Bone marrow (tissue), 2 donors: ENCODE measurements at places on chromosomes 4 and X.

- DNase-seq, result no peak
Observed at GRCh38 chrX:9467751-9468150, 2.9 kb downstream of the TBL1X start.

- DNase-seq, result no peak
Observed at GRCh38 chr4:83748711-83749110, 212.8 kb downstream of the GPAT3 start.

DNA sequence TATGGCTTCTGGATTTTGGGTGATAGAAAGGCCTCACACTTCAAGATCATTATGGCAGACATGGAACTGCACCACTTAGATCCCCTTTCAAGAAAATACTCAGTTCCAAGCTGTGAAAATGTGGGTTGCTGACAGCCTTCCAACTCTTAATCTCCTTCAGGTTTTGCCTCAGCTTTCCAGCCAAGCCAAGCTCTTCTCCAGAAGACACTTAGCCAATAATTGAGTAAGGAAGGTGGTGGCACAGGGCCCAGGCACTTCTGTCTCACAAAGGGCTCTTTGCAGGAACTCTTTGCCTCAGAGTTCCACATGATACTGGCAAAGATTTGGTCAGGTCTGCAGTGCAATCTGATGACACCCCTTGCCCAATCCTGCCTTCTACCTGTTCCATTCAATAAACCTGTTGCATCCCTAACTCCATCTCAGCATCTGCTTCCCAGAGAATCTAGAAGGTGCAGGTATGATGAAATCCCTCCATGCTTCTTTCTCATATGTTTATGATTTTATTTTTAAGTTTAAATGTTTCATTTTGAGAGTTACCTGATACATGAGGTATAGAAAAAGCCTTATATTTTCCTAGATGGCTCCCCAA lies 30.6 kb downstream of the ANXA5 start:
- no peak for DNase-seq

GRCh38 chrX:48684134-48684533 lies 535 bp downstream of the WAS start:
- no peak for DNase-seq

- DNase-seq, result no peak
Observed at GRCh38 chrX:24133312-24133711, 16.2 kb upstream of the ZFX start.

DNA sequence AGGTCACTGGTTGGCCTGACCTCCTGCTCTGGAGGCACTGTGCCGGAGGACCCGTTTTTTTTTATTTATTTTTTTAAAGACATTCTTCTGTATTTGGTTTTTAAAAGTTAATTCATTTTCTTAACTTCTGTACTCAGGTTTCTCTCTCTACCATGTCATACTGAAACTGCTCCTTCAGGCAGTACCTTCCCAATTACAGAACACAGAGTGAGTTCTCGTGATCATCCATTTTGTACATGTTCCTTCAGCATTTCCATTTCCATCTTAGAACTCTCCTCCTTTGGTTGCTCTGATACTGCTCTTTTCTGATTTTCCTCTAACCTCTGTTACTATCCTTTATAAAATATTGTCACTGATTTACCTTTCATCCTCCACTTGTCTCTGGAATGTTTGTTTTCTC lies 17.9 kb downstream of the UBE2K start:
- DNase-seq, result no peak

- no peak for DNase-seq
Observed at GRCh38 chr4:10151182-10151581, 34.6 kb upstream of the WDR1 start.

DNA sequence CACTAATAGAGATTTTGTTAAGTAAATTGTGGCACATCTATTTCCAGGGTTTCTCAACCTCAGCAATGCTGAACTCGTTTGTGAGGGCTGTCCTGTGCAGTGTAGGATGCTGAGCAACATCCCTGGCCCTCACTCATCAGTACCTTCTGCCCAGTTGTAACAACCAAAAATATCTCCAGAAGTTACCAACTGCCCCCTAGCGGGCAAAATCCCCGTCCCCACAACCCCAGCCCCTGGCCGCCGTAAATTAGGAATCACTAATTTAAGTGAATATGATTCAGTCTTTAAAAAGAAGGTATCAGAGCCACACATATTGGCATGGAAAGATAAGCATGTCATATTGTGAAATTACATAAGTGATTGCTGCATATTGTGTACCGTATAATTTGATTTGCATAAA lies 123.4 kb downstream of the ASB9 start:
- no peak for DNase-seq

GRCh38 chr4:150381609-150382008 lies 200.3 kb upstream of the MAB21L2 start:
- DNase-seq, result no peak

DNA sequence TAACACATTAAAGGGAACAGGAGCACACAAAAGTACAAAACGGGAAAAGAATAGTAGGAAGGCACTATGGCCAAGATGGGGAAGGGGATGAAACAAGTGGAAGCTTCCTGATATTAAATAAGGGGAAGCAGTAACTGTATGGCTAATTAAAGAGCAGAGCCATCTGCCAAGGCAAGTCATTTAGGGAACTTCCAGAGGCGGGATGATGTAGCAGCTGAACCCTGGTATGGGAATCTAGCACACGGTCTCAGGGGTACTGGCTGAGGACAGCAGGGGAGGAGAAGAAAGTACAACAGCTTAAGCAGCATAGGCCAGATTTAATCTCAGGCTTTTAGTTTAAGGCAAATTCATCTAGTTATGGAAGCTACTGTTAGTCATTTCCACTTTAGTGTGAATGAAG lies 59.1 kb downstream of the IGFBP7 start:
- DNase-seq, result no peak

DNA sequence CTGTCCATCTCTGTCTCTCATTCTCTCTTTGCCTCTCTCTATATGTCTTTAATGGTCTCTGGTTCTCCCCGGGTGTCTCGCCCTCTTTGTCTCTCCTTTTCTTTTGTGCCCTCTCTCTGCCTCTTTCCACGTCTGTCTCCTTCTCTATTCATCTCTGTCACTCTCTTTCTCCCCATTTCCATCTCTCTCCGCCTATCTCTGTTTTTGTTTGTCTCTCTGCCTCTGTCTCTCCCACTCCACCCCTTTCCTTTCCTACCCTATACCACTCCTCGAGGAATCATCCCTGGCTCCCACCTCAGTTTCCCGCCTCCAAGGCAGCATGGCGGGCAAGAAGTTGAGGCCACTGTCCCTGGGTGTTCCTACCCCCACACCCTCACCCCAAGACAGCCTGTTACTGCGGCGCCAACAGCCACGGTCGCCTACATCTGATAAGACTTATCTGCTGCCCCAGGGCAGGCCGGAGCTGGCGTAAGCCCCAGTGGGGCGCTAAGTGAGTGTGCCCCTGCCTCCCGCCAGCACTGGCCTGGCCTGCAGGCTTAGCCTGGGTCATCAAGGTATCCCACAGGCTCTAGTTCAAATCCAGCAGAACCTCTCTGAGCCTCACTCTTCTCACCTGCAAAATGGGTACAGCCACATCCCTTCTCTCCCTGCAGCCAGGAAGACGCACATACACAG lies 713 bp upstream of the GATA1 start:
- no peak for DNase-seq

GRCh38 chr4:80540349-80540748 lies 204.8 kb downstream of the CFAP299 start:
- DNase-seq, result no peak

GRCh38 chrX:46488712-46489111 lies 56.5 kb downstream of the ZNF674 start:
- no peak for DNase-seq

DNA sequence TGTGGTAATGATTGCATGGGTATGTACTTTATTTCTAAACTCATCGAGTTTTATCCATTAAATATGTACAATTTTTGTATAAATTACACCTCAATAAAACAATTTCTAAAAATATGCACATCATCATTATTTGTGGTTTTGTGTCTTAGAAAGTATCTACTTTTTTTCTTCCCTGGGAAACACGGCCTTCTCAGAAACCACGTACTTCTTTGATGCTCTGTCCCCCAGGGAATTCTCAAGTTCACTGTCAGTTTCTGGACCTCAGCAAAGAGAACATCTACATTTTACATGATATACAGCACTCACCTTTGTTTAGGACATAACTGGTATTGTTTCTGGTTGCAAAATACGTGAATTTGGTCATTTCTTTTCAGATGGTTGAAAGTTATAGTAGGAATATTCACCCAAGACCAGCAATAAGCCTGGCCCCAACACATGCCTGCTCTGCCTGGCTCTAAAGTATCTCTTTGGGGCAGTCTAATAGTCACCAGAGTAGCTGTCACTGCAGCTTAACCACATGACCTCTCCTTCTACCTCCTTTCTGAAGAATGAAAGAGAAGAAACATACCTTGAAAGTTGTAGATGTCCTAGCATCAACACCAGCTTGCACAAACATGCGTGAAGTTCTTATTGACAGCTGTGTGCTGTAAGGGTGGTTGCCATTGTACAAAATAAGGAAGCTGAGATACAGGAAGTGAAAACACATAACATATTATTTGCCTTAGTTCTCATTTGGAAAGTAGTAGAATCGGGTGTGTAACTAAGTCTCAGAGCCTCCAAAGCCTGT lies 48.4 kb upstream of the SPANXN4 start:
- no peak for DNase-seq

DNA sequence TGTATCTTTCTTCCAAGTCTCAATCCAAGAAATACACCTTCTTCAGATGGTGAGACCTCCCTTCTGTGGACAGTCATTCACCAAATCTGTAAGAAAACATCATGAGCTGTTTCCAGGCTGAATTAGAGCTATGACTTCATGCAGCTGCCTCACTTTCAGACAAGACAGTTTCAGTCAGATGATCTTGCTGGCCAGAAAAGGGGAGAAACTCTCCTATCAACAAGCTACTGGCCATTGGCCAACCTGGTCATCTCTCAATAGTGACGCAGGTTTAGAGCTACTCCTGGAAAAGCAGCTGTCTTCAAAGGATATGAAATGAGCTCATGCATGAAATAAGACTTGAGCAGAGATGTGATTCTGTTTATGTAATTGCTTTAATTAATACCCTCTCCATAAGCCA lies 69.6 kb upstream of the NDP start:
- no peak for DNase-seq

GRCh38 chr4:151530783-151531182 lies 121.8 kb downstream of the FHIP1A start:
- DNase-seq, result no peak

DNA sequence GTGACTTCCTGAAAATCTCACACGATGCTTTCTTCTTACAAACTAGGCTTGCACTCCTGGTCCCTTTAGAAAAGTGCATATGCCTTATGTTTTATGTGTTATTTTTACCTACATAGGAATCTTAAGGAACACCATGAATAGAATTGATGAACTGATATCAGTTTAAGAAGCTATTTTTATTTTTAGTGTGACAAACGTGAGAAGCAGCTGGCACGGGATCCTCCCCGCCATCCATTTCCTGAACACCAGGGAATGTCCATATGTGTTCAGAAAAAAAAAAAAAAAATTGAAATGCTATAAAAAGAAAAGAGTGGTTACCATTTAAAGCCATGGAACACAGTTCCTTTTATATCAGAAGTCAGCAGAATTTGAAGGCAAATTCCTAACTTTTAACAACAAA lies 1096.1 kb upstream of the PRKX start:
- DNase-seq, result no peak

DNA sequence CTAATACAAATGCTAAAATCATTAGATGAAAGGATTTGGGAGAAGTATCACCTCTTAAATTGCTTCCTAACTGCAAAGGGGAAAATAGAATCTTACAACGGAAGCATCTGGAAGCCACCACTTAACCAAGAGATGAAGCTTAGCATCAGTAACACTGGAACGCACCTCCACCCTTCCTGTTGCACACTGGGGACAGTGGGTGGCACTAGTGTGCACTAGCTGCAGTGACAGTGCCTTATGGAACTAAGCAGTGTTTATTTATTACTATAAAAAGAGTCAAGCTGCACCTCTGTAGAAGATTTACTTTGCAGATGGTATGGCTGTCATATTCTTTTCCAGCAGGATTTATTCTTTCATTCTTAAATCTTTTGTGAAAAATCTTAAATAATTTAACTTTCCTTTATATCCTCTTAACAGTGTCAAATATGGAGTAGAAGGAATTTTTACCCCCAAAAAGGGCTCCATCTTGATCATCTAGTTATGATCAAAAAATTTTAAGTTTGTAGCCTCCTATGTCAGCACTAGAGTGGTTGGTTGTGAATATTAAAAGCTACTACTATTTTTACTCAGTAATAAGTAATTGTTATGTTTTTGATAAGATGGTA lies 76.7 kb downstream of the SCD5 start:
- DNase-seq, result peak; percentile 2

- no peak for DNase-seq
Observed at GRCh38 chrX:153336121-153336894, 2.4 kb downstream of the ZNF275 start.

GRCh38 chr4:1347410-1347864 lies 429 bp downstream of the UVSSA start:
- DNase-seq, result peak; percentile 18

DNA sequence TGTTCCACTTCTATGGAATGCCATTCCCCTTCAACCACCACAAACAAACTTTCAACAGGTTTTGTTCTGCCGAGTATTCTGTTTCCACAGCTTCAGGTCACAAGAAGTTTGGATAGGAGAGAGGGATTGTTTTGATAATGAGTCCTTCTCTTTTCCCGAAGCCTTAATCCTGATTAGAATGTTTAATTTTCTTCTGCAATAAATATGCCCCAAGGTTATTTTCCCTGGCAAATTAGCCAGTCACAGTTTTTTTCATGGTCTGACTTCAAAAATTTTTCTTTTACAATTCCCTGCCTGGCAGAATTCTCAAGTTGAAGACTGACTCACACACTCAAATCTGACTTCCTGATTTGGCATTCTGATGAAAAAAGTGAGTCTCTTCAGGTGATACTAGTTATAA lies 33.1 kb upstream of the EDNRA start:
- no peak for DNase-seq

DNA sequence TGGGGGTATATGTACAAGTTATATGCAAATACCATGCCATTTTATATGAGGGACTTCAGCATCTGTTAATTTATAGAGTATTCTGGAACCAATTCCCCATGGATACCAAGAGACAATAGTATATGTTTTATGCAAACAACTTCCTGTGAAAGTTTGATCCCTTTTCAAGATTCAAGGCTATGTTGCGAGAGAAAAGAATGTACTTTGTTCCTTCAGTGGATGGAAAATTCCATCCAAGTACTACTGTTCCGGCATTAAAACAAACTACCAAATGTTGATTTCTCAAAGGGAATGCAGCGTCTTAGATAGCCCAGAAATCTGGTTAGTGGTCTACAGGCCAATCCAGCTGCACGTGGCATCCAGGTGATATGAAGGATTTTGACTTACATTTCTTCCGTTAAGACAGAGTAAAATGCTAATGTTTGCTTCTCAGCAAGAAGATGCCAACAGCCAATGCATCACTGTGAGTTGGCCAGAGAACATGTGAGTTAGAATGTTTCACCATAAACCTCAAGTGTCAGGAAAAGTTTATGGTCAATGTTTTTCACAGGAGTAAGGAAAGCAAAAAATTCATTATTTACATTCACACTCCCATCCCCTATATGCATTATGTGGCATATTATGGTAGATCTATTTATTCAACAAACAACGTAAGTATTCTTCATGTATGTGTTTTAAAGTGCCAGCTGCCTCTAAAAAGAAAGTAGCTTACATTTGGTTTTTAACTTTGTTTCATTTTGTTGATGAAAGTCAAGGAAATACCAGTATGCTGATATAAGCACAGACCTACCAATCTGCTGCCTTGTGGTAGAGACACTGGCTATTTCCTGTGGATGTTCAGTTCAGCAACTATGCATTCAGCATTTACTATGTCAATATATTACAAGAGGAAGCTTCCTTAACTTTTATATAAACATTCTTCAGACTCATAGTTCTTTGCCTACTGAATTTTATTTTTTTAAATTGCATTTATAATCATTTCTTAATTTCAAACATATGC lies 44.4 kb downstream of the METTL14 start:
- DNase-seq, result no peak

- no peak for DNase-seq
Observed at GRCh38 chrX:133045986-133046385, 50.9 kb downstream of the USP26 start.
